ENCODE measurements at places on chromosomes 1 and 21. TPM values are rescaled to one million over a fixed set of nuclear protein-coding genes. Genes with fewer than 3 reads are reported as not detected.
A peak's percentile ranks its signal among the peaks of the same experiment; 100 is the strongest.

The TTLL7 gene
- 15.5 TPM for total RNA-seq

The DNAJC16 gene
- 20.5 TPM for total RNA-seq

The PBXIP1 gene
- total RNA-seq, result 223 TPM

DNA sequence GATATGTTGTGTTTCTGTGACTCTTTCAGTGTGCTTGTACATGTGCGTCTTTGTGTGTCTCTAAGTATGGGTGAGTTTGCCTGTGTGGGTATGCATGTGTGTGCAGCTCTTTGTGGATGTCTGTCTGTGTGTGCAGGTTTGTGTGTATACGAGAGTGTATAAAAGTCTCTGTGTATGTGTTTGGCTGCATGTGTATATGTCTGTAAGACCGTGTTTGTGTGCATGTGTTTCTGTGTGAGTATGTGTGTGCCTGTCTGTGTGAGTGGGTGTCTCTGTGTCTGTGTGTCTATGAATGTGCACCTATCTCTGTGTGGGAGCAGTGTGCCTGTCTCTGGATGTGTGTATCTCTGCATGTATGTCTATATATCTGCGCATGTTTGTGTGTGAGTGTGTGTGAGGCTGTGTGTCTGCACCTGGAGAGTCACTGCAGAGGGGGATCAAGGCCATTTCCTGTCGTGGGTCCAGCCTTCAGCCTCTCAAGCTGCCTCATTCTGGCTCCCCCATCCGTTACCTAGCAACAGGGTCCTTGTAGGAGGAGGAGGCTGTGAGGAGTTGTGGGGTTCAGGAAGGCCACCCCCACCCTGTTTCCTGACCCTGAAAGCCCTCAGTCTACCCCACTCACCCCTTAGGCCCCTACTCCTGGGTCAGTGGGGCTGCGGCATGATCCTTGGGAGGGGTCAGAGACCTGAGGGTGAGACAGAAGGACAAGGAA lies 10.4 kb downstream of the FGR start:
- no peaks in the 10 kb centered on the region for H3K36me3 ChIP-seq
- H3K4me1 ChIP-seq, result no peaks in the 10 kb centered on the region
- DNase-seq, result no peak
- H3K27ac ChIP-seq, result no peak overlapping the region
- H3K27me3 ChIP-seq, result no peaks in the 10 kb centered on the region
- no peak overlapping the region for H3K4me3 ChIP-seq

DNA sequence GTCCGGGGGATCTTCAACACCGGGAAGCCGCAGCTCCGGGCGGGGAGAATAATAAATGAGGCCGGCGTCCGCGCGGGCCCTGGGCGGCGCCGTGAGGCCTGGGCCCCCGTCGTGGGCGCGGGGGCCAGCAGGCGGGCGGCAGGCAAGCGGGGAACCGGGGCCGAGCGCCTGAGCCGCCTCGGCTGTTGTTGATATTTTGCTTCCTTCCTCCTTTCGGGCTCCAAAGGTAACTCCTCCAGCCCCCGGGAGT lies at the start of gene MEF2D:
TSS of gene MEF2D (minus strand) at position 233 of the 250 bp plus-strand sequence. CDS start 17,483 bp downstream, outside the sequence.
- peak within 1 kb of the TSS; percentile 100 for H3K4me3 ChIP-seq
- no peaks in the 10 kb centered on the region for H3K4me1 ChIP-seq
- H3K27ac ChIP-seq, result peak within 1 kb of the TSS; percentile 98

DNA sequence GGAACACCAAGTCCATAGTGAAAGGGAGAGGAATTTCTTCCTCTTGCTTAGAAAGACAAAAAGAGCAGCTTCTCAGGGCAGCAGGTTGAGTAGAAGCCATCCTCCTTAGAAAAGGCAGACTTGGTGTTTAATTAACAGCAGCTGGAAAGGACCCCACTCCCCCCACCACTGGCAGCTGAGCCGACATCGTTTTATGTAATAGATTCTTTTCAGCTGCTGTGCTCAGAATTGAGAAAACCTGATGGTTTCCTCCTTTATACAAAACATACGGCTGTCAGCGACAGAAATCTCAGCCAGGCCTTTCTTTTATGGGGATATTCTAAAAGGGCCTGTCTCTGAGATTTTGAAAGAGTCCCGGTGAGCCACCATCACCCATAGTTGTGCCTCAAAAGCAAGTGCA lies 49.9 kb downstream of the MAN1C1 start:
- DNase-seq, result no peak
- H3K4me1 ChIP-seq, result peaks cover 62% of the 10 kb centered on the region
- H3K27ac ChIP-seq, result peak overlapping the region; percentile 82
- no peak overlapping the region for H3K4me3 ChIP-seq

- no peaks in the 10 kb centered on the region for H3K27me3 ChIP-seq
- H3K4me3 ChIP-seq, result no peak overlapping the region
- H3K27ac ChIP-seq, result no peak overlapping the region
Measured at GRCh38 chr1:198543670-198544260, 3.3 kb upstream of the ATP6V1G3 start.

GRCh38 chr1:198491028-198491427 lies 49.5 kb downstream of the ATP6V1G3 start:
- no peak overlapping the region for H3K27ac ChIP-seq
- no peaks in the 10 kb centered on the region for H3K27me3 ChIP-seq
- DNase-seq, result no peak
- no peaks in the 10 kb centered on the region for H3K4me1 ChIP-seq
- no peak overlapping the region for H3K4me3 ChIP-seq
- H3K36me3 ChIP-seq, result no peaks in the 10 kb centered on the region

DNA sequence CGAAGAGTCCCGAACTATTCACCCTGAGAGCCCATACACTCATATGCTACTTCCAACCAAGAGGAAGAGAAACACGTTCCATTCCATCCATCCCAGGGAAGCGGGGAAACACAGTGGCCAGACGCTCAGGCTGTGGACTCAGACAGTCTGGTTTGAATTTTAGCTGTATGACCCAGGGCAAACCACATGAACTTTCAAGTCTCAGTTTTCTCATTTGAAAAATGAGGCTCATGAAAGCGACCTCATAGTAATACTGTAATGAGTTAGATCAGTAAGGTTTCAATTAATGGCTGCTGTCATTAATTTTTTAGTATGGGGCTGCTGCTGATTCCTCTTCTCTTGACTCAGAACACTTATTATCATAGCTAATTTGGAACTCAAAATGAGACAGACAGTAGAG lies 1.5 kb downstream of the FCRL4 start:
- DNase-seq, result no peak
- H3K27me3 ChIP-seq, result no peaks in the 10 kb centered on the region
- no peaks in the 10 kb centered on the region for H3K36me3 ChIP-seq
- no peak overlapping the region for H3K27ac ChIP-seq
- no peaks in the 10 kb centered on the region for H3K4me1 ChIP-seq

DNA sequence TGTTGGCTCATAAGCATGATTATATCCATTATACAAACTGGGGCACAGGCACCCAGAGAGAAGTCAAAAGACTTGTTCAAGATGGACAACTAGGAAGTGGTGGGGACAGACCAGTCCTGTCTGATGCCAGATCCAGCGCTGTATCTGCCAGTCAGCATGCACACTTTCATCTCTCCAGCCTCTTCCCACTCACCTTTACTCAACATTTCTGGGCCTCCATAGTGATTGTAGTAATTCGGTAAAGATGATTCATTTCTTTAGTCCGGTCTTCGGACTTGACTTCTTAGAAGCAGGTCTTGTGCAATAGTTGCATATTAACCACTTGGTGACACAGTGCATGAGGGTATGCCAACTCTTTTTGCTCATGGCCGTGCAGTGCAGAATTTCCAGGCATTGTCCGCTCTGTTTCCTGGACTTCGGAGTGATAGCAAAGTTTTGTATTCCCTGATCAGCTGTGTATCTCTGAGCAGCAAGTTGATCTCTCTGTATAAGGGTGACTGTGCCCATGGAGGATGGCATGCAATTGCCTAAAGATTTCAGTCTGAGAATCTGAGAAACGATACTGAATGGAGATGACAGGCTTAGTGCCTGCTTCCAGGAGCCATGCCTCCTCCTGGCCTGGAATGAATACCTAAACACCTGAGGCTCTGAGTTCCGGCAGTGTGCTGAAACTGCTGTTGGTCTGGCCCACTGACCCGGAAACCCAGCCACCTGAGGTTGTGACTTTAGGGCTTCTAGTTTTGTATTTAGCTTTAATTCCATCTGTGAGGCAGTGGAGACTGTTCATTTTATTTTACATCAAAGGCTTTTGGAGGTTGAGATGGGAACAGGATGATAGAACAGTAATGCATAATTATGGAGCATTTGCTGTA lies 39.0 kb downstream of the GALNT2 start:
- H3K27ac ChIP-seq, result peak overlapping the region; percentile 58
- H3K27me3 ChIP-seq, result no peaks in the 10 kb centered on the region
- no peak for DNase-seq
- no peak overlapping the region for H3K4me3 ChIP-seq
- no peaks in the 10 kb centered on the region for H3K36me3 ChIP-seq
- H3K4me1 ChIP-seq, result peaks cover 69% of the 10 kb centered on the region
